ENCODE measurements at places on chromosomes 11 and 22.

GRCh38 chr11:37727371-37727770, 1129.3 kb upstream of the RAG2 start:
- DNase-seq = no peak

DNA sequence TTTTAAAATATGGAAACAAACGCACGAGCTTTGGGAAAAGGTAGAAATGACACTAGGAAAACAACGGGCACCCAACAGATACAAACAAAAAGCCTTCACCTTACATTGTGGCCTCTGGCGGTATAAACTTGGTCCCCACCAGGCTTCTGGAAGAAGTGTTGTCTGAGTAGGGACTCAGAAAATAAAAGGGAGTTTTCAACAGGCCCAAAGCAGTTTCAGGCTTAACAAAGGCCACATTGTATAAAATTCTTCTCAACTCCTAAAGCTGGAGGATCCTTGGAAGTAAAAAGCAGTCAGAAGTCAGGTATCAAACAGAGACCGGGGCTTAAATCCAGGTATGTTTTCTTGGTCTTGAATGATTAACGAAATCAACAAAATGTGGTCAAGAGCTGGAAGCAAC, 61.0 kb downstream of the LARGE1 start:
- no peak for DNase-seq

GRCh38 chr22:32720924-32721323, 80.6 kb upstream of the TIMP3 start:
- no peak for DNase-seq

DNA sequence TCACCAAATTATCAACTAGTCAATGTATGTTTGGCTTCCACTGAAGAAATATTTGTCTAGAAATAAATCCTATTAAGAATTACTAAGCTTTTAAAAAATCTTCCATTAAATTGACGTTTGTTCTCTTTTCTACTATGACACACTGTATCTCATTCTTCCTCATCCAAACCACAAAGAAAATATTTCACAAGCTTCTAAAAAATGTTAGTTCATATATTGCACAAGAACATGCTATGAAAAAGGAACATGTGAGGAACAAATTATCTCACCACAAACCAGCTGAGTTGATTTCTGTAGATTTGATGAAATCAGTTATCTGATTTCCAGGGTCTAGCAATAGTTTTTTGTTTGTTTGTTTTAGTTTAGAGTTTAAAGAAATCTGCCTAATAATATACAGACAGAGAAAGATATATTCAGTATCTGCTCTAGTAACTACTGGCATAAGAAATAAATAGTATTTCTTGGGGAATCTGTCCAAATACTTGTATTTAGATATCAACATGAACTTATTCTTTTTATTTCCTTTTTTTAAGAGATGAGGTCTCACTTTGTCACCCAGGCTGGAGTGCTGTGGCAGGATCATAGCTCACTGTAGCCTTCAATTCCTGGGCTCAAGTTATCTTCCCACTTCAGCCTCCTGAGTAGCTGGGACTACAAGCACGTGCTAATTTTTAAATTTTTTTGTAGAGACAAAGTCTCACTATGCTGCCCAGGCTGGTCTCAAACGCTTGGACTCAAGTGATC, 161.7 kb downstream of the ATG16L2 start:
- no peak for DNase-seq

GRCh38 chr11:117300283-117300663, 9.1 kb downstream of the BACE1-AS start:
- peak; percentile 33 for DNase-seq

GRCh38 chr22:20434264-20434751, 3.3 kb downstream of the SCARF2 start:
- peak; percentile 4 for DNase-seq

- DNase-seq = no peak
These were observed 38.1 kb downstream of the CABIN1 start for GRCh38 chr22:24049211-24049610.

- DNase-seq = no peak
These were observed 58.6 kb downstream of the SYTL2 start for GRCh38 chr11:85752201-85752889.
